Stimulated activated CD8-positive, alpha-beta memory T cell treated with anti-CD3 and anti-CD28 coated beads, Interleukin-4, amount 100 ng/mL, for 1 hour (primary cell): ENCODE measurements at places on chromosomes 6 and 20.

- DNase-seq, result no peak
Measured at GRCh38 chr6:36068012-36068392, 40.4 kb downstream of the MAPK14 start.

DNA sequence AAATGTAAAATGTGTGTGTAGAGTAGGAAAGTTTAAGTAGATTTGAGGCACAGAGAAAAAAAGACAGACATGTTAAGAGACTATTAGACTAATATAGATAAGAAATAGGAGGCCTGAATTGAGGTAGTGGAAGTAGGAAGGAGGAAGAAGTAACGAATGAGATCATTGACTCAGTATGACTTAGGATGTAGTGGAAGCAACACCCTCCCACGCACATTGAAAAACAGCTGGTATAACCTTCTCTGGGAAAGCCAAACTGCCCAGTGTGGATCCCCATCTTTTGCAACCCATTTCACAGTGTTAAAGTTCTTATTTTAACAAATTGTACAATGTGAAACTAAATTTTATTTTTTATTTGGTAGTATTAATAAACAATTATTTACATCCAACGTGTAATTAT, 89.1 kb downstream of the GRIK2 start:
- DNase-seq, result no peak

- DNase-seq, result no peak
Measured at GRCh38 chr6:6878887-6879585, 228.7 kb upstream of the RREB1 start.

GRCh38 chr20:2984028-2984501, 59.4 kb upstream of the GNRH2 start:
- no peak for DNase-seq

DNA sequence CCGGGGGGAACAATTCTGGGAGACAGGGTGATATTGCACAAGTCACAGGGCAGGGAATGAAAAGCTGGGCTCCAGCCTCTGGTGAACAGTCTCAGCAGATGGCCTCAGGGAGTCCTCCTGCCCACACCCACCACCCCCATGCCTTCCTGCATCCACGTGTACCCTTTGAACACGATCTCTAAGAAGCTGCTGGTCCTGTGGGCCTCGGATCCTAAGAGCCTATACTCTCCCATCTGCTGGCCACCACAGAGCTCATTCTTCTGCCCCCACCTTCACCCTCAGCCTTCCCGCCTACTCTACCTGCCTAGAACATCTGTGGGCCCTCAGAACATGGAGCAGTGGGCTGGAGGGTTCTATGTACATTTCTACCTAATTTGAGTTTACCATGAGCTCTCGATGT, 60.3 kb downstream of the TRERF1 start:
- DNase-seq, result no peak

DNA sequence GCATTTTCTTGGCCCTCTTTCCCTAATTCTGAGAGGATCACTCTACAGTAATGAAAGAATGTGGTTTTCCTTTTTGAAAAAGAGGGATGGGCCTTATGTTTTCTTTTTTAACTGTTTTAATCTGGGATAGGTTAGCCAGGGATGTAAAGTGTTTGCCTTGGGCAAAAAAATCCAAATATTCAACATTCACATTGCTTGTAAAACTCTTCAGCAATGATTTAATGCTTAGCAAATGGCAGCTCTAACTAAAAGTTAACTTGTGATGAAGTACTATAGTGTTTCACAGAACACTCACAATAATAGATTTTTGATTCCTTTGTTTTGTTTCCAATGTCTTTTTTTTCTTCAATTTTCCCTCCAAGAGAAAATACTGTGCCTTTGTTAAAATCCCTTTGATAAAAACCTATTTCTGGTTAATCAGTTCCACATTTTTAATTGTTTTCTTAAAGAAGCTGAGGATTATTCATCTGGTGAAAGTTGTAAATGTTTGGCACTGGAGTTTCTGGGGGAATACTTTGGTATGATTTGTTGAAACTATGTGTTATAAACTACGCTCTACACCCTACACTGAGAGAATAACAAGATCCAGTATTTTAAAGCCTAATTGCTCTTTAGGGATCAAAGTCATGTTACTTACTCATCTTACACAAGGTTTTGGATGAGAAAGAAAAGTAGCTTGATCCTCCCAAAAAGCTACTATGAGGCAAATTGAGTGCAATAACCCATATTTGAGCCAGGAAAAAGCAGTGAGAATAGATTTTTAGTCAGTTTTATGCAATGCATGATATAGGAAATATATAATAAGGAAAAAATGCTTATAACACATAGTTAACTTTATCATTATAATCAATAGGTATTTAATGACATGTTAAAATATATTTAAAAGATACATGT, 335.8 kb downstream of the EPHA7 start:
- no peak for DNase-seq

DNA sequence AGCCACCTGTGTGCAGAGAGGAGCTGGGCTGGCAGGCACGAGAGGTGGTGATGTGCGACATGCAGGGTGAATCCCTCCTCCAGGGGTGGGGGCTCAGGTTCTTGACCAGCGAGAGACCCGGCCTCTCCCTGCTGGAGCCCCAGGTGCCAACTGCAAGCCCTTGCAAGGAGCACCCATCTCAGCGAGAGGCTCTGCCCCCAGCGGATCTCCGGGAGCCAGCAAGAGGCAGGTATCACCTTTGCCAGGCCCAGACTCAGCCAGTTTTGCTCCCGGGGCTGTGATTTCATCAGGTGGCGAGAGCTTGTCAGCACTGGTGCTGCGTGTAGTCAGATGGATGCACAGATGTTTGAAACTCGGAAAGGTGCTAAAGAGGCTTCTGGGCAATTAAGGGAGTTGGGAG, 87.7 kb downstream of the TFAP2C start:
- no peak for DNase-seq

DNA sequence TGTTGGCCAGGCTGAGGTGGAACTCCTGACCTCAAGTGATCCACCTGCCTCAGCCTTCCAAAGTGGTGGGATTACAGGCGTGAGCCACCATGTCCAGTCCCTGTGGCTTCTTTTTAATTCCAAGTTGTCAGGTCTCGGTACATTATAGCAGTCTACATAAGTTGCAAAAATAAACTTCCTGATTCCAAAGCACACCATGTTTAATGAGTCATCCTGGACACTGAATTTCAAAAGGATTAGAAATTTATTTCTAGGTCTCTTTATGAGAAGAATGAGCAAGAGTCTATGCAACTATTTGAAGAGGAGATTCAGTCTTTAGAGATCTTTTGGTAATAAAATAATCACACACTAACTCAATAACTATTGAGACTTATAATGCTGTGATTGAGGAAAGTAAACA, 63.9 kb upstream of the MCHR2 start:
- DNase-seq, result no peak

DNA sequence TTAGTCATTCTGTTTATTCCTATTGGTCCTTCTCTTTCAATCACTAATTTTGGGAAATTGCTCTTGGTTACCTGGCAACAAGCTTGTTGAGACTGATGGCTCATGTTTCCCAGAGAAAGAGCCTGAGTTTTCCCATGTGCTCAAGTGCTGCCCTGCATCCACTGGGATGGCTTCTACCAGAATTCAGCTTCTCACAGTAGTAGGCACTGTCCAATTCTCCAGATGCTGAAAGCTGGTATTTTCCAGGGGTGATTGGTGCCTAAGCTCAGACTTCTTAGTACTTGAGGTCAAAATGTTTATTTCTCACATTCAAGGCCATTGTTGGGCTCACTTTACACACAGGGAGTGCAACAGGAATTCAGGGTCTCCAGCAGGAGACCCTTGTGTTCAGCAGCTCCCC, 29.1 kb upstream of the SLC2A12 start:
- DNase-seq, result no peak

GRCh38 chr6:137870308-137870644, 3.2 kb downstream of the TNFAIP3 start:
- DNase-seq, result no peak

- DNase-seq, result no peak
Measured at GRCh38 chr6:109360791-109361190, 21.5 kb downstream of the CD164 start.

GRCh38 chr6:1757131-1757530, 147.4 kb downstream of the FOXC1 start:
- no peak for DNase-seq

- no peak for DNase-seq
Measured at GRCh38 chr20:59598625-59599310, 5.6 kb upstream of the PHACTR3 start.

GRCh38 chr6:111987295-111987694, 66.6 kb upstream of the CCN6 start:
- DNase-seq, result no peak

GRCh38 chr20:34213213-34213612, 28.0 kb upstream of the ASIP start:
- DNase-seq, result no peak

GRCh38 chr6:958488-958887, 265.5 kb upstream of the EXOC2 start:
- DNase-seq, result no peak

DNA sequence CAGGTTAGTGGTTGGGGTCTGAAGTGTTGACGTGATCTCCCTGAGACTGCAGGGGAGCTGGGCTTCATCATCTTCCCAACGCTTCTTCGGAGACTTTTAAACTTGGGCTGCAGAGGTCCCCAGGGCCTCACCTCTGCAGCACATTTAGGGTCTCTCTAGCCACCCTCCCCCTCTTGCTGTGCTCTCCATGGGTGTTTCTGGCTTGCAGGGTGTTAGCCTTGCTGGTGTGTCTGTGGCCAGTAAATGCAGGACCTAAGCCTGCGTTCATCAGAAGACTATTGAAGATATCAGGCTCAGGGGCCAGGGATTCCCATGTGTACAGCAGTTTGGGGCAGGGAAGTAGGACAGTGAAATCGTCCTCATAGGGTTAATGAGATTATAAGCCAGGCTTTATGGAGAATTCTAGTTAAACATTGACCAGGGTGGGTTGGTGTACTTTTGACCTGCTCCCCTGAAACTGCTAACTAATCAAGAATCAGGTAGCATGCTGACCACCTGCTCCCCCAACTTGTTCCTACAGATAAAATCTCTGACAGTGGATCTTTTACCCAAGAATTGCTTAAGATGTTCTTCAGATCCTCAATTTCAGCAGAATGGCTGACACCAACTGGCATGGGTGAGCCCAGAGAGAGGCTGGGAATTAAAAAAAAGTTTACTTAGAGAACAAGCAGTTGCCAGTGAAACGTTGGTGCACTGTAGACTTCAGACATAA, 3.8 kb upstream of the DDO start:
- no peak for DNase-seq

DNA sequence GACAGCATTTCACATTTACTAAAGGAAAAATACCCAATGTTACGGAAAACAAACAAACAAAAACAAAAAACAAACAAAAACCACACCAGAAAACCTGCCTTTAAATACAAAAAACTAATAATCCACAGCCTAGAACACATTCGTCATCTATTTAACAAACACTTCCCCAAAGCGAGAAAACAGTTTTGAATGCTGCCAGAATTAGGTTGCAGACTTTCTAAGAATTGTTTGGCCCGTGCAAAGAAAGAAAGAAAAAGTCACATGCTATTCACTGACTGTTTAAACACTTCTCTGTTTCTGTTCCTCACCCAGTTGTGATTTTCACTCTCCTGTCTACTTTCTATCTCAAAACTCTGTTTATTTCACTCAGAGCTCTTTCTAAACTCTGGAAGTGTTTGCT, 52.5 kb downstream of the BCAS1 start:
- no peak for DNase-seq

DNA sequence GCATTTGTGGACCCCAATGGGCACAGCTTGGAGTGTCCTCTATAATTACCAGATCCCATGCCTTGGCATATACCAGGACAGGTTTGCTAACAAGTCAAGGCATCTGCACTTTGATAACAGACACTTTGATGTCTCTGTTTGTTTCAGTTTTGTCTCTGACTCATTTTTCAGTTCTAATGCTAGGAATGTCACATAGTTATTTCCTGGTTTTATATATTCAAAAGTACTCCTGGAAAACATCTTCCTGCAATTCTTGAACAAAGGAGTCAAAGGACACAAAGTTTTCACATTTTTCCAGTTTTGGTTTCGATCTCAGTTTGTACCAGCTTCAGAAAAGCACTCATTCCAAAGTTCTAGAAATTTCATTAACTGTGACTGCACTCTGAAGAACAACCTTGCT, 188.1 kb downstream of the FOXC1 start:
- DNase-seq, result no peak

- DNase-seq, result no peak
Measured at GRCh38 chr6:75201901-75202672, 3.8 kb downstream of the COL12A1 start.

- DNase-seq, result no peak
Measured at GRCh38 chr6:128067446-128068118, 166.7 kb upstream of the THEMIS start.

DNA sequence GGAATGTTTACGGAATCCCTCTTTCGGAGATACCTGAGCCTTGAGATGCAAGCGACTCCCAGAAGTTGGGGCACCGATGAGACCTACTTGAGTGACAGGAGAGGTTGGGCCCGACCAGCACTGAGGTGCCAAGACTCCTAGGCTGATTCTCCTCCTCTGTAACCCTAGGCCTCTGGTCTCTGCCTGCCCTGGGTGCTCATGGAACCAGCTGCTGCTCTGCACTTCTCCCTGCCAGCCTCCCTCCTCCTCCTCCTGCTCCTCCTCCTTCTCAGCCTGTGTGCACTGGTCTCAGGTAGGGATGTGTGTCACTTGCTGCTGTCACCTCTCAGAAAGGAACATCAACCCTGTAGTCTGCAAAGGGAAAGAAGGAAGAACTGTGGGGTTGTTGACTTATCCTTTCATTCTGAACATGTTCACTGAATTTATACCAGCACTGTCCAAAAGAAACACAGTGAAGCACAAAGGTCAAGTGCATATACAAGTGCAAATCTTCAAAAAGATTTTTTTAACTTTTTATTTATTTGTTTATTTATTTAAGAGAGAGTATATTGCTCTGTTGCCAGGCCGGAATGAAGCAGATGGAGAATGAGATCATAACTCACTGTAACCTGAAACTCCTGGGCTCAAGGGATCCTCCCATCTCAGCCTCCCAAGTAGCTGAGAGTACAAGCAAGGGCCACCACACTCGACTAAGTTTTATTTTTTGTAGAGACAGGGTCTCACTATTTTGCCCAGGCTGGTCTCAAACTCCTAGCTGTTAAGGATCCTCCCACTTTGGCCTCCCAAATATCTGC, 913 bp downstream of the BTN2A2 start:
- no peak for DNase-seq
